NCI-H1105 treated with DMSO at 0.1 percent for 48 hours (cell line): ENCODE measurements at places on chromosomes 5 and 9.

DNA sequence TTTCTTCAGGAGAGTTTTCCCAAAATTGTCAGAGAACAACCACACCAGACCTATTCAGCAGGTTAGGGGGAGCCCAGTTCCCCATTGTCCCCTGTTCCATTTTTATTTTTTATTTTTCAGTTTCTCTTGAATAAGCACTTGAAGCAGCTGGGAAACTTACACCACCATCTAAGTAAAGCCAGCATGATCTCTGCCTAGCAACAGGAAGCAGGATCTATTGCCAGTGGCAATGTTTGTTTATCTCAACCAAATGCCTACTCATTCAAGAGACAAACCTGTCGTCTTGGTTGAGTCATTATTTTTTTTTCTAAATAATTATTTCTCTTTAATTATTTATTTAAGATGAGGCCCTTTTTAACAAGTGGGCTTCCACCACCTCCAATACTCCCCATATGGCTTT is 379.3 kb downstream of the PLK2 start:
- DNase-seq, result no peak

DNA sequence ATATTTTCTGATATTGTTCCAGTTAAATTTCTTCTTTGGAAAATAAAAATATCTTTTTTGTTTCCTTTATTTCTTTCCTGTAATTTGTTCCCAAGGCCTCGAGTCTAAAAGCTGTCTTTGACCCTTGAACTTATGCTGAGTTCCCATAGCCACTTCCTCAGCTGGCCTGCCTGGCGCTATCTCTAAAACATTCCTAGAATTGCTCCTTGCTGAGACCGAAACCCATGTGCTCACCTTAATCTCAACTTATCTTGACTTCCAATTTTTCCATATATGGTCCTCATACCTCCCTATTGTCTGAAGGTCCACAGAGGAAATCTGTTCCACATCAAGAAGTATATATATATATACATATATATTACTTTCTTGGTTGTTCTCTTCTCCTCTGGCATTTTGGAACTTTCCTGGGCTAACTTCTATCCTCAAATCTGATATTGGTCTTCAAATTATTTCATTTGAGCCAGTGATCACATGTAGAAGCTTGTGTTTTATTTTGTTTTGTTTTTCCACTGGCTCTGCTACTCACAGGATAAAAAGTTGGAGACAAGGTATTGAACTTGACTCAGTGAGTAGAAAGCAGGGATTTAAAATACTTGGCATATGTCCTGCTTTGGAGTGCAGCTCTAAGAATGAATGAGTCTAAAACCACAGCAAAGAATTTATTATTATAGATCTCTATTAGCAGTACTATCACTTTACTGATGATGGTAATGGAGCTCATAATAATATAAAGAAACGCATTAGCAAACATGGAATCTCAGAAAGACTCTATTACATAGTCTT is 45.2 kb downstream of the ENC1 start:
- DNase-seq, result no peak

DNA sequence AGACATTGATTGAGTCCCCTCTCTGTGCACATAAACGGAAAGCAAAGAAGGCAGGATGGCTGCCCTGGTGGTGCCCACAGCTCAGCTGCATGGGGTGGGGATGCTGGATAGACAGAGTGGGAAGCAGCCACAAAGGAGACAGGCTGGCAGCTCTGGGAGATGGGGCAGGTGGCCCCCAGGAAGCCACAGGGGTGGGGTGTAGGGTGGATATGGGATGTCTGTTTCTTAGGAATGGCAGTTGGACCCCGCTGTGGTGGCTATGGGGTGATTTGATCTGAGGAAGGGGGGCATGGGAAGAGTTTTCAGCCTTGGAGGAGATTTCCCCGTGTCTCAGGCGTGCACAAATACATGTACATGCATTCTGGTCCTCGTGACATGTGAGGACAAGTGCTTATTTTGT is 50.2 kb upstream of the VDAC1 start:
- DNase-seq, result no peak

- DNase-seq, result no peak
Measured at GRCh38 chr5:110899566-110900412, 161.0 kb downstream of the SLC25A46 start.

DNA sequence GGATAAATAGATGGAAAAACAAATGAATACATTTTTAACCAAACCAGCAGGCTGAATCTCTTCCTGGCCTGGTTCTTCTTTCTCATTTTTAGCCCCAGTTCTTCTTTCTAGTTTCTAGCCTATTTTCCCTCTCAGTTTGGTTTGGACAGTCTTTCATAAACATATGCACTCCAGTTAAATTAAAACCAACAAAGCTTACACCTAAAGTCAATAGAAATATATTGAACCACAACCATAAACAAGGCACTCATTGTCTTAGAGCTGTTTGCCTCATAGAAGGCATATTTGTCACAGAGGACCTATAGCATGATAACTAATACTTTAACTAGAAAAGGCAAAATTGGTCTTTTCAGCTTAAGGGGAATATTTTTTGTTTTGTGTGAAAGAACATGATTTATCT is 638.3 kb downstream of the NR2F1-AS1 start:
- no peak for DNase-seq

GRCh38 chr9:21657966-21658667 is 144.3 kb upstream of the MTAP start:
- peak; percentile 5 for DNase-seq

DNA sequence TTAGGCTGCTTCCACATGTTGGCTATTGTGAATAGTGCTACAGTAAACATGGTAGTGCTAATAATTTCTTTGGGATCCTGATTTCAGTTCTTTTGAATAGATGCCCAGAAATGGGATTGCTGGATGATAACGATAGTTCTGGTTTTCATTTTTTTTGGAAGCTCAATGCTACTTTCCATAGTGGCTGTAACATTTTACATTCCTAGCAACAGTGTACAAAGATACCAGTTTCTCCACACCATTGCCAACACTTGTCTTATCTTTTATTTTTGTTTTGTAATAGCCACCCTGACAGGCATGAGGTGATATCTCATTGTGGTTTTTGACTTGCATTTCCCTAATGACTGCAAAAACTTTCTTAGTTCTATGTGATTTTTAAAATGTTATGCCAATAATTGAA is 68.8 kb upstream of the LRRC70 start:
- no peak for DNase-seq

DNA sequence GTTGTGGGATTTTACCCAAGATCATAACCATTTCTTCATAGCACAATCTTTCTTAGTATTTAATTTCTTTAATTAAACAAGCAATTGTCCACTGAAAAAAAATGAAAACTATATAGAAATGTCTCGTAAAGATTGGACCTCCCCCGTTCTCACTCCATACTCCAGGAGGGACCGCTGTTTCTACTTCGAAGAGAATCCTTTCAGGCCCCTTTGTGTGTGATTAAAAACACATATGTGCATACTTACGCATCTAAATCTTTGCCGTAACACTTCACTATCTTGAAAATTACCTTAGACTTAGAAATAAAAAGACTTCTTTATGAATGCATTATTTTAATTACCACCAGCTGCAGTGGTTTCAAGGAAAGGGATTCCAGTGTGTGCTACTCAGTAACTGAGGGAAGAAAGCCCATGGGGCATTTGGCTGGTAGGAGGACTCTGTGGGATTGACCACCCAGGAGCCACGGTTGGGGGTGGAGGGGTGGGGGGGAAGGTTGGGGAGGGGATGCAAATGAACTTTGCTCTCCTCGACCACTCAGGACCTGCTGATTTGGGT is 209.1 kb downstream of the FAM114A2 start:
- DNase-seq, result no peak

GRCh38 chr5:180161420-180162303 is 47.3 kb downstream of the RASGEF1C start:
- DNase-seq, result peak; percentile 39

- no peak for DNase-seq
Measured at GRCh38 chr9:130208600-130209347, 36.6 kb downstream of the NCS1 start.

GRCh38 chr5:39755986-39756385 is 331.2 kb upstream of the DAB2 start:
- no peak for DNase-seq

DNA sequence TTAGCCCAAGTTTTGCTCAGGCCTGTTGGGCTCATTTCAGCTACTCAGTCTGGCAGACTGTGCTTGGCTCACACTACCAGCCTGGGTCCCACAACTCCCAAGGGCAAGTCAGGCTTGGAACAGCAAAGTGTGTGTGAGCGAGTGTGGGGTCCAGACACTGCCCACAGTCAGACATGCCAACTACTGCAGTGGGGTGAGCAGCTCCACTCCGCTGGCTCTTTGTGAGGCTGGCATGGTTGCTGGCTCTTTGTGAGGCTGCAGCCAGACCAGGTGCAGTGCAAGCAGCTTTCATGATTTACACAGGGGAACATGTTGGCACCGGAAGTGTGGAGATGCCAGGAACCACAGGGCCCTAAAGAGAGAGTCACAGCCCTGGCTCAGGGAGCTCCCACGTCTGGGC is 606.7 kb upstream of the FAM174A start:
- DNase-seq, result no peak

DNA sequence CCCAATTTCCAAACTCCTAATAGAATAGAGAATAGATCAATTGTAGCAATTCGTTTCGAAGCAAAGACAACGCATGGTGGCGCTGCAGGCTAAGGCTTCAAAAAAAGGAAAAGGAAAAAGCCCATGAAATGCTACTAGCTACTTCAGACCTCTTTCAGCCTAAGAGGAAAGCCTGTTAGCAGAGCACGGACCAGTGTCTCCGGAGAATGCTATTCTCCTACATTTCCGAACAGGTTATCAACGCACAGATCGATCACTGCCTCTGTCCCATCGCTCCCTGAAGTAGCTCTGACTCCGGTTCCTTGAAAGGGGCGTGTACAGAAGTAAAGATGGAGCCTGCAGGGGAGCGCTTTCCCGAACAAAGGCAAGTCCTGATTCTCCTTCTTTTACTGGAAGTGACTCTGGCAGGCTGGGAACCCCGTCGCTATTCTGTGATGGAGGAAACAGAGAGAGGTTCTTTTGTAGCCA is at the start of gene PCDHB15:
Gene PCDHB15, plus strand, starts transcription at position 146 of the 468 bp plus-strand sequence. Its CDS starts 184 bp downstream, at position 330.
- DNase-seq, result no peak

DNA sequence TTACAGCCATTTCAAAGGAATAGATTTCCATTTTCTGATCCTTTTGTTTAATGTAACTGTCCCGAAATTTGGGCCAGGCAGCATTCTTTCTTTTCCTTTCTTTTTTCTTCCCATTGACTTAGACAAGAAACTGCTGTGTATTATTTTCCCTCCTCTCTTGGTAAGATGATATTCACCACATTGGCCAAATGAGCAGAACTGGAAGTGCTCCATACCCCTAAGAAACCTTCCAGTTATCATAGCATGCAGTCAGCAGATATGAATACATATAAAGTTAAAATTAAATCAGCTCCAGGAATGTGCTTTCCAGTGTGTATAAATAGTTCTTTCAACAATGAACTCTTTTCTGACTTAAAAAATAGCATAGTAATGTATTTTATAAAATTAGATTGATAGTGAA is 168.5 kb upstream of the GAS1 start:
- no peak for DNase-seq

GRCh38 chr9:35110327-35110761 is 5.3 kb downstream of the ATOSB start:
- DNase-seq, result no peak

- DNase-seq, result no peak
Measured at GRCh38 chr9:129467004-129467588, 153.8 kb downstream of the C9orf50 start.

DNA sequence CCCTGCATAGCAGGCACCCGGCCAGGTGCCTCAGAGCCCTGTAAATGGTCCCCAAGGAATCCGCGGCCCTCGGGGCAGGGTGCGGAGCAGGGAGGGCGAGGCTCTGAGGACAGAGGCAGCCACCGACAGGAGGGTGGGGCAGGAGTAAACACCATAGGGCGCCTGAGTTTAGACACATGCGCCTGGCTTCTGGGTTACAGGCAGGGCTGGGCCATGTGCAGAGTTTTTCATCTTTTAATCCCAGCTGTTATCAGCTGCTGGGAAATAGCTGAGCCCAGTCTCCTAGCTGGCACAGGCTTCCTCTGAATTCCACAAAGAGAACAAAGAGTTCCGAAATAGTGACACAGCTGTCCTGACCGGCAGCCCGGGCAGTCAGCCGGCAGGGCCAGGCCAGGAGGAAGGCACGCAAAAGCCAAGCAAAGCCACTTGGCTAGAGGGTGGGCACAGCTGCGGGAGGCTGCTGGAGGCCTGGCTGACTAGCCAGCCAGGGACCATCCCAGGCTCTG is 98.9 kb upstream of the PHYKPL start:
- no peak for DNase-seq

GRCh38 chr5:132012371-132013005 is 1.0 kb upstream of the ACSL6 start:
- no peak for DNase-seq

DNA sequence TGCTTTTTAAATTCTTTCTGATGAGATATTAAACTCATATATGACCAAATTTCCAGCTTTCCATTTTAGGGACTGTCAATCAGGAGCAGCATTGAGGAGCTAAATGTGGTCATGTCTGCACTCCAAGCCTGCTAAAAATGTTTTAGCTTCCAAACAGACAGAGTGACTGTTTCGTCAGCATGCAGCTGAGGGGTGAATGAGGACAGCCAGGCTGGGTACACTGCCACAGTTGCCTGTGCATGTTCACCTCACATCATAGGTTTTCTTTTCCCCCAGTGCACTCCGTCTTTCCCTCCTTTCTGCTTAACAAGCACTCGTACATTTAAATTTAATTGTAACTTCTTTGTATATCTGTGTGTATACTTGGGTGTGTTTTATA is 138.1 kb downstream of the ARRDC3 start:
- no peak for DNase-seq

DNA sequence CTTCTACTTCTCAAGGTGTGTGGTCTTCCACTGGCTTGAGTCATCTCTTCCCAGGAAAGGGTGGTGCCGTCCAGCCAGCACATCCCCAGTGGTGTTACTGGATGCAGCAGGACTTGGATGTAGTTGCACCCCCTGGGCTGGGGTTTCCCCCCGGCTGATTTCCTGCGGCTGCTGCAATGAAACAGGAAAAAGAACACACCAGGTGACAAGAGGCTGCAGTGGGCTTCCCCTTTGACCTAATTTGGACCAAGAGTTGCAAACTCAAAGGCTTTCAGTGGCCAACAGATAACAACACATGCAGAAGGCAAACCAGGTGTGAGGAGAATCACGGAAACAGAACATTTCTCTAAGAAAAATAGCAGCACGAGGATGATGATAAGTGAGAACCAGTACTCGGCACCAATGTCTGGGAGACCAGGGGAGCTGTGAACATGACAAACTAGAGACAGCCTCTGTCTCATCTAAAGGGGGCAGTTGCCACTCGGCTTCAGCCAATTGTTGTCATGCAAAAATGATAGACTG is 83.7 kb downstream of the PDE6A start:
- no peak for DNase-seq

GRCh38 chr9:91882627-91883026 is 67.4 kb downstream of the ROR2 start:
- no peak for DNase-seq
